ENCODE measurements at places on chromosomes 13 and 19.

DNA sequence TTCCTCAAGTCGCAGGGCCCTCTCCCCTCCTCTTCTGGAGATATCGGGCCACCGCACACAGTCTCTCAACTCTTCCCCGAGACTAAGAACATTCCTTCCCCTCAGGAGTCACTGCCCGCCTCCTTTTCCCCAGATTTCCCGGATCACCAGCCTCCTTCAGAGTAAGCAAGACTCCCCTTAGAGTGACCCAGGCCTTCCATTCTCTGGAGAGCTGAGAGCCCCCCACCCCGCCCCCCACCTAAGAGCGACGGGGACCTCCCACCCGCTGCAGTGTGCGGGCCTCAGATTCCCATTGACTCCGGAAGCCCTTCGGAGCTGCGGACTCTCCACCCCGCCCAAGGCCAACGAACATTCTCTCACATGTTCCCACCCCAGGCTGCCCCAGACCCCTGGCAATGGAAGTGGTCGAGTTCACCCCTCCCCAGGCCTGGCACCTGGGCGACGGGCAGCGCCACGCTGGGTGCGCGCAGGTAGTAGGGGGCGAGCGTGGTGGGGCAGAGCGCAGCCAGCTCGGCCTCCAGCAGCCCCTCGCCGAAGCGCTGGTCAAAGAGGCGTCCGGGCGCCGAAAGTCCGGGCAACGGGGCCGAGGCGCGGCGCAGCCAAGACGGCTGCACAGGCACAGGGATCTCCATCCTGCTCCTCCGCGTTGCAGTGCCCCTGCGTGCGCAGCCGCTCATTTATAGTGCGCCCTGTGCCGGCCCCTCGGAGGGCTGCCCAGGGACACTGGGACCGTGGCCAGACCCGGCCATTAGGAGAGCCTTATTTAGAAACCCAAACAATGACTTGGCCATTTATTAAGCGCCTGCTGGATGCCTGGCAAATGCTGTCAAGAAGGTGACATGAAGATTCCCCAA lies at the start of gene HSPB6:
Gene HSPB6, minus strand, starts transcription at position 653 of the 854 bp plus-strand sequence. Its CDS starts 21 bp downstream, at position 632.
- no peak for DNase-seq

DNA sequence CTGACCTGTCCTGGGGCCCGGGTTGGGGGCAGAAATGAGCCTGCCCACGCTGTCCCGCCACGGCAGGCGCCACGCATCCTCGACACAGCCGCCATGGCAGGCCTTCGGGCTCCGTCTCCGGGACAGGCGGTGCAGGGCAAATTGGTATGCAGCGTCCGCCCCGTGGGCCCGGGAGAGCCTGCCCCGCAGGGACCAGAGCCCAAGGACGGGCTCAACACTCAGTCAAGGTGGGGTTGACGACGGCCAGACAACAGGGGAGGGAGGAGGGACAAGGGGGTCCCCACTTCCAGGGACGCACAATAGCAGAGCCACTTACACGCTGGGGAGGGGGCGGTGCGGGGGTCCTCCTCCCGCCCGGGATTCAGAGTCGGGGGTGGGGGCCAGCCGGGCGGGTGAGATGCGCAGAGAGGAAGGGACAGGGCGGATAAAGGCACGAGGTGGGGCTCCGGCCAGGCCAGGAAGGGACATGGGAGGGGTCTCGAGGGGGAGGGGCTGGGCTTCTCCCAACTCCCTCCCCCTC lies 1.2 kb downstream of the CTXN1 start:
- DNase-seq, result no peak

GRCh38 chr19:49362929-49363267 lies 682 bp upstream of the TEAD2 start:
- no peak for DNase-seq

DNA sequence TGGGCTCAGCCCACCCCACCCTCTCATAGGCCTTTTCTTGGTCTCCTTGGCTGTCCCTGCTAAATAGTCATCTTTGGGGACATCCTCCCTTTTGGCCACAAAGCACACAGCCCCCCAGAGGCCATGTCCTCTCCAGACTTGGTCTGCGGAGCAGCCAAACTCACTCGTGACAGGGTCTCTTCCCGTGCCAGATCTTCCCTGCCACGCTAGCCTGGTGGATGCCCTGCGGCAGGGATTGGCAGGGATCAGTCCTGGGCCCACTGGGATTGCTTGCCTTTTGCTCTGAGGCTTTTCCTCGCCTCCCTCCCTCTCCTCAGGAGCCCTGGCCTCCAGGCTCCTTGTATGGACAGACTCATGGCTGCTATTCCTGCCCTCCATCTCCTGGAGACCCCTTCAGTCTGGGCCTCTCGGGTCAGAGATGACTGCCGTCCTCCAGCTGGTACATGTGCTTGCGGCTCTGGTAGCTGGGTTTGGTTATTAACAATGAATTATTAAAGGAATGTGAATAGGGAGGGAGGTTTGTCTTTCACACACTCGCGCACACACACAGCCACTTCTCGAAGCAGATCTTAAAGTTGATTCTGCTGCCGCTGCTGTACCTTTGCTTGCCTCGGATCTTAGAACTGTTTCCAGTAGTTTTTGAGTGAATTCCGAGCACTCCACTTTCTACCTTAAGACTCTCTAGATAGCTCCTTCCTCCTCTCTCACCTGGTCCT lies 45.1 kb downstream of the NFIX start:
- no peak for DNase-seq

GRCh38 chr19:30682999-30683536 lies 310.9 kb downstream of the ZNF536 start:
- no peak for DNase-seq

GRCh38 chr19:17496337-17496997 lies 15.0 kb upstream of the PGLS start:
- DNase-seq, result peak; percentile 79

- no peak for DNase-seq
These were observed 25.0 kb downstream of the CKM start for GRCh38 chr19:45297674-45298073.

DNA sequence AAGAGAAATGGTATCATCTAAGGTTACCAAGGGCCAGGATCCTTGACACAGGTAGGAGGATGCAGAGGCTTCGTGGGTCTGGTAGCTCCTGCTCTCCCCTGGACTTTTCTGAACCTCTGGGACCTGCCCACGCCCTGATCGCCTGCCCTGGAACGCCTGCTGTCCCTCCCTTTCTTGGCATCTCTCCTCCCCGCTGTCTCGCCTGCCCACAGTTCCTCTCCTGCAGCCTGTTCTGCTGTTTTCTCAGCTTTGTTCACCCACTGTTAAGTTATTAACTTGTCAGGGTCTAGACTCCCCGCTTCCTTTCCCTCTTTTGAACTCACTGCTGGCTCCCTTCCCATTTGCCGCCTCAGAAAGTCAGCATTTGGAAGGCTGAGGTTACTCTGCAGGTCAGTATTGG lies 19.8 kb downstream of the SERP2 start:
- DNase-seq, result no peak

- no peak for DNase-seq
These were observed 65.1 kb upstream of the UBAC2 start for GRCh38 chr13:99135591-99135990.

DNA sequence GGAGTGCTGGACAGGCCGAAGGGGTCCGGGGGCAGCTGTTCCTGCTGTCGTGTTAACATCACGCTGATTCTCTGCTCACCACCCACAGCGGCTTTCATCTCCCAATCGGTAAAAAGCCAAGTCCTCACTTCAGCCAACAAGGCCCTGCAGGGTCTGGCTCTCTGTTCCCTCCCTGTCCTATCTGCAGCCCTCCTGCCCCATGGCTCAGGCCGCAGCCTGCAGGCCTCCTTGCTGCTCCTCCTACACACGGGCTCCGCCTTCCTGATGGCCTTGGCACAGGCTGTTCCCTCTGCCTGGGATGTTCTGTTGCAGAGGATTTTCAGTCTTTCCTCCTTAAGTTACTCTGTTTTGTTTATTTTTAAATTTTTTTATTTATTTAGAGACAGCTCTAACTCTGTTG lies 22.2 kb downstream of the FUZ start:
- no peak for DNase-seq

DNA sequence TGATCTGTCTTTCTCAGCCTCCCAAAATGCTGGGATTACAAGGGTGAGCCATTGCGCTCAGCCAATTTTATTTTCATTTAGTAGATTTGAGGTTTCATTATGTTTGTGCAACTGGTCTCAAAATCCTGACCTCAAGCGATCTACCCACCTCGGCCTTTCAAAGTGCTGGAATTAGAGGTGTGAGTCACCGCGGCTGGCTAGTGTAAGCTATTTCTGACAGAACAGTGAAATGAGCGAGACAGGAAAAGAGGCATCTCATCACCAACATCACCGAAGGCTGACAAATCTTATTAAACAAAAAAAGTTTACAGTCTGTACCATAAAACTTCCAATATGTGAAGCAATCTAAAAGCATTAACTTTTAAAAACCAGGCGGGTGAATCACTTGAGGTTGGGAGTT lies 12.2 kb upstream of the ZNF888 start:
- no peak for DNase-seq

DNA sequence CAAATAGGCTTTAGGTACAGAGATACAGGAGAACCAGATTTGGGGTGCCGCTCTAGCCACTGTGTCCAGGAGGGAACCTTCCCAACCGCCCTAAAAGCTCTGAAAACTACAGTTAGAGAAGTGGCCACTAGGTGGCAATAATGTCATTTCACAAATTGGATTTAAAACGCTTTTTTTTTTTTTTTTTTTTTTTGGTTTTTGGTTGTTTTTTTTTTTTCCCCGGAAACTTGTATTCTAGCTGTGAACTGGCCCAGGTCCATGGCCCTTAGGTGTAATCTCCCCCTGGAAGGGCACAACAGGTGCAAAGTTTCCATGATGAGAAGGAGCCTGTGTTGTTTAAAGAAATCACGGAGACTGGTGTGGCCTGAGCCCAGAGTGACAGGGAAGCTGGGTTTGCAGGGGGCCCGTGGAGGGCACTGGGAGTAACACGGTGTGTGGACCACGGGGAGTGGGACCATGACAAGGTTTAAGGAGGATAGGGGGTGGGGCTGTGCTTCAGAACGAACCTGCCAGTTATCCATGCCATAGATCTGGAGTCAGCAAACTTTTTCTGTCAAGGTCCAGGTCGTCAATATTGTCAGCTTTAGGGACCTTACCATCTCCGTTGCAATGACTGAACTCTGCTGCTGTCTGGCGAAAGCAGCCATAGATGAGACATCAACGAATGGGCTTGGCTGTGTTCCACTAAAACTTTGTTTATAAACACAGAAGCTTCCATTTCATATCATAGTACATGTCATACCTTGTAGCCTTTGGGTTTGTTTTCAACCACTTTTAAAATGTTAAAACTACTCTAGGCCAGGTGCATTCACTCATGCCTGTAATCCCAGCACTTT lies 10.1 kb downstream of the OR1I1 start:
- DNase-seq, result peak; percentile 30

GRCh38 chr19:48646722-48647216 lies 782 bp upstream of the CA11 start:
- no peak for DNase-seq

- no peak for DNase-seq
These were observed 34.3 kb downstream of the SERP2 start for GRCh38 chr13:44407891-44408290.

GRCh38 chr19:4709440-4710280 lies 14.0 kb downstream of the DPP9 start:
- DNase-seq, result peak; percentile 37

GRCh38 chr13:85799097-85799582 lies at the start of gene SLITRK6:
Gene SLITRK6, minus strand, starts transcription at chr13:85799419. Its CDS starts 2,911 bp downstream, at chr13:85796508.
- no peak for DNase-seq

Measured in CD4-positive, alpha-beta T cell treated with Interleukin-15 for 1 hour (primary cell).